ENCODE measurements at places on chromosomes 12 and 14.

DNA sequence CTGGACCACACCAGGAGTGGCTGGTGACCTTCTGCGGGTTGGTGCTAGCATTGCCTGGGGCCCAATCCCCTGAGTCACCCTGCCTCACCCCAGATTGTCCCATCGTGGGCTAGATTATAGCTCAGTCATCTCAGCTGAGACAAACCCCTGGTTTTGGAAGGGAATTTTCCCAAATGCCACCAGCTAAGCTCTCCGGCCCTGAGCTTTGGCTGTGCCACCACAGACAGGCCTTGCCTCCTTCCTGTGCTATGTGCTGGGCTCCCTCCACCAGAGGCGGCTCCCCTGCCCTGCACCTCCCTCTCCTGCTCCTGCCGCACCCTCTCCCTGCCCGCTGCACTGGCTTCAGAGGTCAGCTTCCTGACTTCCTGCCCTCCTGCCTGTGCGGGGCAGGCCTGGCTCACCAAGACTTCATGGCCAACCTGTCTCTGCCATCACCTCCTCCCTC, 196.3 kb downstream of the TSPAN9 start:
- DNase-seq, result no peak

DNA sequence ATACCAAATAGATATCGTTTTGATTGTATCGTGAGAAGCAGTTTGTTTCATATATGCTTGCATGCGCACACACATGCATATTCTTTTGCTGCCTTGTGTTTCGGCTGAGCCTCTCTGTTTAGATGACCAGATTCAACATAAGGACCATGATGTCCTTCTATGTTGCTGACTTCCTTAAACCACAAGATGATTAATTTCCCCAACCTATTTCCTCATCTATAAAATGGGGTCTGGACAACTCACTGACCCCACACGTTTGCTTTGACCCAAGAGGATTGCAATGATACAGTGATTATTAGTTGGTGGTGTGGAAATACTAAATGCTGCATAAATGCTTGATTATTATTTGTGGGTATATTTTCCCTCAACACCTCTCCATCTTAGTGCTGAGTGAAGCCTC, 16.8 kb upstream of the FOS start:
- DNase-seq, result no peak

DNA sequence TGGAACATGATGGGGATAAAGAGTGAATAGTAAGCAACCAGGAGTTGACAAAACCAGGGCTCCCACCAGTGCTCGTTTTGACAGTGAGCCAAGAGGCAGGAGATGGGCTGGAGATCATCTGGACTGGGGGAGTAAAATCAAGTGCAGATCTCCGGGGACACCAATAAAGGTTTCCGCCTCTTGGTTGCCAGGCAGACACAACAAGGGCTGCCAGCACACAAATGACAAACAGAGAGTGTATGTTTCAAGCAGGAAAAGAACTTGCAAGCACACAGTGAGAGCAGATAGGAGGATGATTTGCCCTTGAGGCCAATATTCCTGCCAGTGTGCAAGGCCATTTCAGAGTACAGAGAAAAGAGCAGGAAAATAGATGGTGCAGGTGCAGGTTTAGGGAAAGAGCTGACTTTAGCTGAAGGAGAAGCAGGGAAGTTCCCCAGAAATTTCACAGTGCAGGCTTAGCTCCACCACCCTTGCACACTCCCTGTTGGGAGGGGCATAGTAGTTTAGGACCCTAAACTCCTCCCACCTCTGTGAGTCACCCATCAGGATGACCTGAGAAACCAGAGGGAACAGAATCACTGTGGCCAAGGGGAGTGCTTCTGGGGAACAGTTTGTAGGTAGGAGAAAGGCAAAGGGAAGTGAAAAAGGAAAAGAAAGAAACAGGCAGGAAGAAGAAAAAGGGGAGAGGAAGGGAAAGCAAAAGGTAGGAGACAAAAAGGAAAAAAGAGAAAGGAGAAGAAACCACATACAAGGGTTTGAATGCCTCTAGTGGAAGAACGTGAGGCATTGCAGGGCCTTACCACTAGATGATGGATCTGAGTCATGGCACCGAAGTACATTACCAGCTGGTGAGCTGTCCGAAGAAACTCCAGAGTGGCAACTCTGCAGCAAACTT, 404.4 kb downstream of the SLC6A15 start:
- peak; percentile 8 for DNase-seq

DNA sequence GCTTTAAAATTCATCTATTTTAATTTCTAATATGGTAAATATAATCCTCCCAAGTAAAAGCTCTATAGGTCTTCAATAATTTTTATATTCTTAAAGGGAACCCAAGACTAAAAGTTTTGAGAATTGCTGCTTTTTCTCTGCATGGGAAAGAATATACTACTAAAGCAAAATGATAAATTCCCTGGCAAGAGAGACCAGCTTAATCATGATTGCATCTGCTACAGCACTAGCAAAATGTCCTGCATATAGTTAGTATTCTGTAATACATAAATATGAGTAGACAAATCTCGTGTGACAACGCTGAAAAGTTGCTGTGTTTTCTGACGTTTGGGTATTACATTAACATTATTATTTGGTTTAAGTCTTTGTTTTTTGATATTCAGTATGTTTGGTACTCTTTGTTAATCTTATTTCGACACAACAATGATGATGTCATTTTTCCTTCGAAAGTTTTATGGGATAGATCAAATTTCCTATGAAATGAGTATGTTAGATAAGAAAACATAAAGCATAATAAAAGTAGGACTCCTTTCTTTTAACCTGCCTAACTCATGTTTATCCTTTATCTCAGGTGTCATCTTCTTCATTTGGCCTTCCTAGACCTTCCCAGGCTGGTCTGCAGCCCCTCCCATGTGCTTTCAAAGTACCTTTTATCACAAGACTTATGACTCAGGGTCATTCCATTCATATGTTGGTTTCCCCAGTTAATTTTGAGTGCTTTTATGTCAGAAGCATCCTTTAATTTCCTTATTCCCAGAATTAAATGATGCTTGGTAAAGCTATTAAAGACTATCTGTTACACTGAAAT, 321.9 kb downstream of the RAD51B start:
- no peak for DNase-seq

DNA sequence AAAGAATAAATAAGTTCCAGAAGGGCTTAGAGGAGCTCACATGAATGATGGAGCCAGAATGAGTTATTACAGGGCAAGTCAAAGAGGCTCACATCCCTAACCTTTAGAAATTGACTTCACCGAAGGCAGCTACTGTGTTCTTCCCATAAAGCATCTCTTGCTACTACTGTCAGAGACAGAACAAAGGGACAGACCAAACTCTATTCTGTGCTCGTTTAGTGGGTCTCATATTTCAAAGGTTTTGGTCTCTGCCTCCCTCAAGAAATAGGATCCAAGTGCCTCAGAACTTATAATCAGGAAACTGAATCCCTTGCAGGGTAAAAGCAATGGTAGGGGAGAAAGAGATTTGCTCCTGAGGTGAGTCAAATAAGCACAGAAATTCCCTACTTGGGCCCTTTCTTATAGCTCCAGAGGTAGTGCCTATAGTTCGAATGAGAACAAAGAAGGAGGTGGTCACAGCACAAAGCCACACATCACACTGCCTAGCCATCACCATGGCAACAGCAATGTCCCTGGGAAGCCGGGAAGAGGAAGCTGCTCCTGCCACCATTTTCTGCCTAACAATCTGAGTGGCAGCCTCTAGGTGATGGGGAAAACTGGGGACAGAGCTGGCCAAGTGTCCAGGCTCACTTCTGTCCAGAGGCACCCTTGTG, 294.9 kb downstream of the FOXN3 start:
- DNase-seq, result peak; percentile 84
